Fibroblast of skin of left biceps (primary cell): ENCODE measurements at places on chromosomes 1 and 21.

DNA sequence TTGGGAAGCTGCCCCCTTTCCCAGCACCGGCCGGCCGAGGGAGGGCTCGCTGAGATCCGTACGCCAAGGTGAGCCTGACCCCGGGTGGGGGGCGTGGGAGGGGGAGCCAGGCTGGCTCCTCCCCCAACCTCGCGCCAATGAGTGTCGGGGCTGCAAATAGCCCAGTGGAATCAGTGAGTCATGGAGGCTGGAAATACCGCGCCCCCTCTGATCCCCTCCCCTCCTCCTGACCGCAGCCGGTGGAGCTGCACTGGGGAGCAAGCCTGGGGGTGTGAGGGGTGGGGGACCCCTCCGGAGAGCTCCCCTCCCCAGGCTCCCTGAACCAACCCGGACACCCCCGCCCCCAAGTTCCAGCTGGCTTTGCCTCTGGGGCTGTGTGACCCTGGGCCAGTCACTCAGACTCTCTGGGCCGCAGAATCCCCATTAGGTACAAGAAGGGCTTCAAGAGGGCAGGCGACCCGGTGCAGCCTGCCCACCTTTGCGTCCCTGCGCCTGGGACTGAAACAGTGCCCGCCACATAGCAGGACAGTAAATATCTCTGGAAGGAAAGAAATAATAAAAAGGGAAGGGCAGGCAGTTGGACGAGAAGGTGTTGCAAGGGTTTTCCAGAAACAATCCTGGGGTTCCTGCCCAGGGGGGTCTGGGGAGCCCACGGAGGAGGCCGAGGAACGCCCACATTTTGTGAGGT lies 4.5 kb downstream of the HSPB7 start:
- DNase-seq: peak; percentile 41

- DNase-seq: no peak
These were observed 690.7 kb downstream of the NCAM2 start for GRCh38 chr21:21688889-21689288.

DNA sequence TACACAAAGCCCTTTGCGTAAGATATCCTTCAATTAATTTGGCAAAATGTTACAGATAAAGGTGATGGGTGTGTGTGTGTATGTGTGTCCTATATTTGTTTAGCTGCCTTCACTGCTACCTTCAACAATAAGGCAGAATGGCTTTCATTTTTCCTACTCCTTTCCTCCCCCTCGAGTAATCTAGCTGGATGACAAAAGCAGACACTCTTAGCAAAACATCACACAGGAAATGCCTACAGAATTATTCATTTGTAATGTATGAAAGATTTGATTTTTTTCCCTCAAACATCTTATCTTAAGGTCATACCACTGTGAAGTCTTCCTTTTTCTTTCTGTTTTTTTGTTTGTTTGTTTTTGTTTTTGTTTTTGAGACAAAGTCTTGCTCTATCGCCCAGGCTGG lies 10.6 kb downstream of the PTPN22 start:
- DNase-seq: peak; percentile 59

GRCh38 chr1:160819186-160819585 lies 23.2 kb downstream of the LY9 start:
- no peak for DNase-seq

DNA sequence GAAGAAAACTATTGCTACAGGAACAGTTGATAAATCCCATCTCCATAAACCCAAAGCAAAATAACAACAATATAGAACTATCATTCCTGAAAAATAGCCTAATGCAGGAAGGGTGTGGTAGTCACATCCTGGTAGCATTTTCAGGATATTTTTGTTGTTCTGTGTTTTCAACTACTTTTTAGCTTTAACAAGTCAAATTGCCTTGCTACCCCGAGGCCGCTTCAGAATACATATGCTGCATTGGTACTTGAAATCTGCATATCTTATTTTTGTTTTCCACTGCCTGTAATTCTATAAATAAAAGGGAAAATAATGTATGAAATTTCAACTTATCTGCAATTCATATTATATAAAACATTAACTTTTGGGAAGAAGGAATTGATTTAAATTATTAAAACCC lies 36.8 kb upstream of the SYT14 start:
- no peak for DNase-seq

- no peak for DNase-seq
These were observed 46.2 kb upstream of the KCNE1 start for GRCh38 chr21:34558166-34558565.

GRCh38 chr1:64867266-64867665 lies 99.1 kb downstream of the JAK1 start:
- DNase-seq: no peak

- no peak for DNase-seq
These were observed 8.8 kb upstream of the NADK start for GRCh38 chr1:1786836-1787605.

DNA sequence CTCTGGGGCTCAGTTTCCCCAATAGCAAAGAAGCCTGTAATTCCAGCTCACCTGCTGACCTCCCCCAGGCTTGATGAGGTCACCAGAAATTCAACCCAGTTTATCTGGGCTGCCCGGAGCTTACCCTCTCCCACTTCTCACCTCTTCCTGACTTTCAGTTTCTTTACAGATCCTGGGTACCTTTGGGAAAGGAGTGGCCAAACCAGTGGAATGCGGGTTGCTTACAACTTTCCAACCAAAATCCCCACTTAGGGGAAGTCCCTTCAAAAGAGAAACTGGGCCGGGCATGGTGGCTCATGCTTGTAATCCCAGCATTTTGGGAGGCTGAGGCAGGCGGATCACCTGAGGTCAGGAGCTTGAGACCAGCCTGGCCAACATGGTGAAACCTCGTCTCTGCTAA lies 5.9 kb upstream of the MARCKSL1 start:
- no peak for DNase-seq

GRCh38 chr21:35367553-35367952 lies 318.5 kb upstream of the RUNX1 start:
- no peak for DNase-seq

- no peak for DNase-seq
These were observed 13.3 kb upstream of the CAPN8 start for GRCh38 chr1:223678841-223679240.

DNA sequence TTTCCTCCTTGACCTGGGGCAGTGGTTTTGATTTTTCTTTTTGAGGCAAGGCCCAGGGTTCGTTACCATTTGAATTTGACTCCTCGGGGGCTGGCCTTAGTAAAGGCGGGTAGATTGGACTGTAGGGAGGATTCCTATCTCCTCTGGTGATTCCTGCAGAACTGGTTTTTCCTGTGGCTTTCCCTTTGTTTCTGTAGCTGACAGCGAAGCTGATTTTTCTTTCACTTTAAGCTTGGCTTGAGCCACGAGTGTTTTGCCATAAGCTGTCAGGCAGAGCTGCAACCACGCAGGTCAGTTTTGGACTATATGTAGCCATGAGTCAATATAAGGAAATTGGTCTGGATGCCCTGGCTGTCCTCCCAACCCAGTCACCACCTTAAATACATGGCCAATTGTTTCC lies 28.7 kb upstream of the KCNJ15 start:
- no peak for DNase-seq

GRCh38 chr21:35528116-35529042 lies 479.3 kb upstream of the RUNX1 start:
- DNase-seq: no peak

DNA sequence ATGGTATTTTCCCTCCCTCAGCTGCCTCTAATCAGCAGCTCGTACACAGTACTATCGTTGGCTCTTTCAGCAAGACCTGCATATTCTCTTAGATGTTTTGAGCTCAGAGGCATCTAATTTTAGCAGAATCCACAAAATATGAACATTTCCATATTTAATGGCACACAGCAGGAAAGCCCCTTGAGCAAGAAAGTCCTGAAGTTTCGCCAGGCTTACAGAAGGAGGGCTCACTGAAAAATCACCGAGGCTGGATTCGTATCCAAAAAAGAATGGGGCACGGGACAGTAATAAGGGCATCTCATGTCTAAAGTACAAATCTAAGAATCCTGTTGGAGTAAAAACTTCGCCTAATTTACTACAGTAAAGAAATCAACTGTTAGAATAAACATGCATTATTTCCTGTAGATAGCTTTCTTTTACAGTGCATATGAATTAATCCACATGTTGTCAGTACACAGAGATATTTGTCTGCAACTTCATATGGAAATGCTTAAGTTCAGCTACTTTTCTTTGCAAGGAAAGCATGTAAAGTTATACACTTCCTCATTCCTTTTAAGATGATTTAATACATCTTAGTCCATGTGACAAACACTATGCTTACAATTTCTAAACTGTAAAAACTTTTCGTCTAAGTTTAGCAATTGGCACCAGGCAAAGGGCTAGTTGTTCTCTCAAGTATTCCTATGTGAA lies 1205.3 kb upstream of the ADGRL4 start:
- peak; percentile 42 for DNase-seq

DNA sequence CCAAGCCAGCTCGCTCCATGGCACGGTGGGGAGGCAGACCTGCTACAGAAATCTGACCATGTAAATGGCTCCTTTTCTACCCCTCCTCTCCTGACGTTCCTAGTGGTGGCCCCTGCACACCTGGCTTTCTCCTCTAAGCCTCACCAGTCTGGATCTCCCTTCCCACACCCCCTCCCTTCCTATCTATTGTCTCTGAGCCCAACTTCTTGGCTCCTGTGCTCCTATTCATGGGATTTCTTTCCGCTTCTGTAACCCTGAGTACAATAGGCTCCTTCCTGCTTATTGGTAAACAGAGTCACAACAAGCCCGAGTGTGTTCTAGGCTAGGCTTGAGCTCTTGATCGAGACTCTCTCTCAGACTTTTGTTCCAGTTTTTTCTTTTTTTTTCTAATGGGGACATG lies 17.6 kb downstream of the OPTC start:
- DNase-seq: no peak

- DNase-seq: no peak
These were observed 233.1 kb downstream of the SLC45A1 start for GRCh38 chr1:8551057-8551456.

DNA sequence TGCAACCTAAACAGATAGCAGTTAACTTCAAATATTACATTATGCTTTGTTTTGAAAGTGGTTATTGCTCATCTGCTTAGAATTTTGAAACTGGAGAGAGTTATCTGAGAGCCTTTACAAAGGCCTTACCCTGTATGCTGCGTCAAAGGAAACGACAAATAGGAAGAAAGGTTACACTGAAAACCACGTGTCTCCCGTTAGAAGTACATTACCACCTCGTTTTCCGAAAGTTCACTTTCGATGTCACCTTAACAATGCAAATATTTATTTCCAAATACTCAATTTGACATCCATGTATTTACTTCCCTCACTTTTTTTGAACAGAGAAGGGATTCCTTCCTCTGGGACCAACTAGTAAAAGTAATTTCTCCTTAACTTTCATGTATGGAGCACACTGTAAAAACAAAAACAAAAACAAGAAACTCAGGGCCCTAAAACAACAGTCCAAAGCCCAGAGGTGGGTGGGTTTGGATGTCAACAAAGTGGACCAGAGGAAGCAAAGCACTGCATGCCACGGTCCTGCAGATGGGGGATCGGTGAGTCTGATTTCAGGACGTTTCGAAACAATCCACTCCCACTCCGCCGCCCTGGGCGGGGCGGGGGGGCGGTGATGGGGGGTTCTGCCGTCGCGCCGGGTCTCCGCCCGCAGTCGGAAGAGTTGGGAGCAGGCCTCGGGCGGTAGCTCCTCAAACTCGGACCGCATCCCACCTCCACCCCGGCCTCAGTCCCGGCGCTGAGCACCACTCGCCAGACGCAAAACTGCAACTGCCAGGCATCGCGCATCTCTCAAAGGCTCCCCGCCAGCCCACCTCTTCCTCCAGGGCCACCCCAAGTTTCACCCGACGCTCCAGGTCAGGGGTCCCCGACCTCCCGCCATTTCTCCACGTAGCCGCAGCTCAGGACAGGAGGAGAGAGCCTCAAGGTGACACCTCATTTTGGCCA lies 841 bp downstream of the ADSS2 start:
- DNase-seq: no peak

- no peak for DNase-seq
These were observed 148.7 kb downstream of the ZZZ3 start for GRCh38 chr1:77533660-77534305.

- DNase-seq: no peak
These were observed 136.1 kb downstream of the TGFB2 start for GRCh38 chr1:218481116-218481775.

DNA sequence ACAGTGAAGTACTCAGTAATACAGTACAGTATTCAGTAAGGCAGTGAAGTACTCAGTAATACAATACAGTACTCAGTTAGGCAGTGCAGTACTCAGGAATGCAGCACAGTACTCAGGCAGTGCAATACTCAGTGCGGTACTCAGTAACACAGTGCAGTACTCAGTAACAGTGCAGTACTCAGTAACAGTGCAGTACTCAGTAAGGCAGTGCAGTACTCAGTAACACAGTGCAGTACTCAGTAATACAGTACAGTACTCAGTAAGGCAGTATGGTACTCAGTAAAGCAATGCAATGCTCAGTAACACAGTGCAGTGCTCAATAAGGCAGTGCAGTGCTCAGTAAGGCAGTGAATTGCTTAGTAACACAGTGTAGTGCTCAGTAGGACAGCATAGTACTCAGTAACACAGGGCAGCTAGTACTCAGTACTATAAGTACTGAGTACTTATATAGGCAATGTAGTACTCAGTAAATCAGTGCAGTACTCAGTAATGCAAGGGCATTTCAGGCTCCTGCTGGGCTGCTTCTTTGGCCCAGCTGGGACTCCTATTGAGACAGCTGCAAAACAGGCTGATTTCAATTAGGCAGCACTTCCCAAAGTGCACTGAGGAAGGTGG lies 411.3 kb downstream of the DISC1 start:
- no peak for DNase-seq

DNA sequence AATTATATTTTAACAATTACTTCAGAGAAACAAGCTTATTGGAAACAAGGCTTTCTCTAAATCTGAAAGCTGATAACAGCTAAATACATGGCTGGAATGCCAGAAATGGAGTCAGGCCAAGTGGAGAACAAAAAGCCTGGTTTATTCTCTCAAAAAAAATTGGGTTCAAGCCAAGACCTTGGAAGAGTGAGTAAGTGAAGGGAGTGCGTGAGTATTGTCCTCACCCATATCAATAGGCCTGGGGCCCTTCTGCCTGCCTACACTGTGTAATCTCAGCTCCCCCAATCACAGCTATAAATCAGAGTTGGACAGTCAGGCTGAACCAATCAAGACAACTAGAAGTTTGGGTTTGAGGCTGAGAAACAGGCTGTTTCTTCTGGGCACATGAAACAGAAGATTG lies 7.4 kb downstream of the KYAT3 start:
- peak; percentile 90 for DNase-seq

GRCh38 chr1:59194621-59195020 lies 102.3 kb upstream of the FGGY start:
- no peak for DNase-seq

GRCh38 chr1:3018051-3018471 lies 3.2 kb upstream of the ACTRT2 start:
- no peak for DNase-seq

- no peak for DNase-seq
These were observed 1.9 kb downstream of the DPYD start for GRCh38 chr1:97918961-97919360.

DNA sequence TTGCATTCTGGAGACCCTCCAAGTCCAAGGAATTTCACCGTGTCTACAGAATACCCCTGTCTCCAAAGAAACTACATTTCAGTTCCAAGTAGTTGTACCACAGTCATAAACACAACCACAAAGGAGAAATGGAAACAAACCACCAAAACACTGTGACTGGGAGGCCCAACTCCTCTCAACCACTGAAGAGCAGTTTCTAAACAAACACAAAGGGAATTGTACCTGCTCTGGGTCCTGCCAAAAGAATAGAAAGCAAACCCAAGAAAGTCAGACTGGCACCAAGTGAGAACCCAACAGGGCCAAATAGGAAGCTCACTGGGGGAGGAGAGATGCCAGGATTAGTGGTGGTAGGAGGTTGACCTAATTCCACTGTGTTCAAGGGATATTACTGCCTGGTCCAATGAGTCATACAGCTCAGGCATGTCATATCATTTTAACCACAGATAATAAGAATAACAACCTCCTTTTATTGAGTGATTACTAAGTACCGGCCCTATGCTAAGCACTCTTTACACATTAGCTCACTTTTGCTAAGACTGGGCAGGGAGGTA lies 123.9 kb upstream of the PPP2R5A start:
- DNase-seq: peak; percentile 49
